ENCODE measurements at places on chromosomes 2 and 18.

DNA sequence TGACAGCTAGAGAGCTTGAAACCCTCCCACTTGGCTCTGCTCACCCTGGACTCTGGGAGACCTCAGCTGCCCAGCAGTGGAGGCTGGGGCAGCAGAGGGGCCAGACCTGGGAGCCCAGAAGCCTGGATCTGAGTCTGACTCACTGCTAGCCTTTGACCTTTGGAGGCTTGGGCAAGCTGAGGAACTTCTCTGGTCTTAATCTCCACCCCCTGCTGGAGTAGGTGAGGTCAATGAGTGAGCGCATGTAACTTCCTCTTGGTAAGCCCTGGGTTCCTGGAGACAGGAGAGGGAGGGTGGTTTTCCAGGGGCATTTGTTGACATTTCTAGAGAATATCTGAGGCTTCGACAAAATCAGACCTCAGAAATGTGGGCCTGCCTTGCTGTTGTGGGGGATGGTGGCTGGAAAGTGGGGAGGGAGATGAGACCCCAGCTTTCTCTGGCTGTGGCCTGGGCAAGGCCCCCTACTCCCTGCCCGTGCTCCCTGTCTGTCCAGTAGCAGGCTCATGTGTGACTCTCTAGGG is 73.0 kb upstream of the YWHAQ start:
- peak; percentile 17 for DNase-seq

DNA sequence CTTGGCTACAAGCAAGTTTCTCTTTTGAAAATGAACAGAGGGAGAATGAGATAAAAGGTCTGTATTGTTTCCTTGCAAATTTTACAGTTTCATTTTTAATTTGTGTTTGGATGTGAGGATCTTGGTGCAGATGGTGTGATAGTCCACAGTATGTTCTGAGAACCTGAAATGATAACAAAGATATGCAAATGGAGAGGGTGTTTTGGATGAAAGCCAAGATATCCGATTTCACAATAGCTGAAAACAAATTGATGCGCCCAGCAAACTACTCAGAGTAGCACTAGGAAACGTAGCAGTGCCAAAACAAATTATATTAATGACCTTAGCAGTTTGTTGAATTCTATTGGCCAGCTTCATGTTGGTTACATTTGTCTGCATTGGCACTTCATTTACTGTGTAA is 683.5 kb downstream of the TMEM182 start:
- no peak for DNase-seq

- no peak for DNase-seq
These were observed 14.4 kb upstream of the CCDC102B start for GRCh38 chr18:68783506-68783905.

- DNase-seq: peak; percentile 39
These were observed 70.3 kb downstream of the HAUS1 start for GRCh38 chr18:46174342-46175041.

DNA sequence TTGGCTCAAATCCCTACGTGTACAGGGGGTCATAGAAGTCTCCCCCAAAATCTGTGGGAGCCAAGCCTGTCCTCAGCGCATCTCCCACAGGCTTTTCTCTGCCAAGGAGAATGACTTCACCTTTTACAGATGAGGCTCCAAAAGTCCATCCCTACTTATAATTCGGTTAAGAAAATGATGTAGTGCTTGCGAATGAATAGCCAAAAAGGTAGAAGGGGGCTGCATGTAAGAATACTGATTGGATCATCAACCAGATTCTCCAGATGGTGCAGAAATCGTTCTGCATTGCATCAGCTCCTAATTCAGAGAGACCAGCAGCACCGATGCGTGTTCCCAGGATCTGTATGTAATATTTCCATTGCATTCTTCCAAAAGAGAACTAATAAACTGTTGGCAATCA is 91.9 kb downstream of the EPHA4 start:
- DNase-seq: no peak

DNA sequence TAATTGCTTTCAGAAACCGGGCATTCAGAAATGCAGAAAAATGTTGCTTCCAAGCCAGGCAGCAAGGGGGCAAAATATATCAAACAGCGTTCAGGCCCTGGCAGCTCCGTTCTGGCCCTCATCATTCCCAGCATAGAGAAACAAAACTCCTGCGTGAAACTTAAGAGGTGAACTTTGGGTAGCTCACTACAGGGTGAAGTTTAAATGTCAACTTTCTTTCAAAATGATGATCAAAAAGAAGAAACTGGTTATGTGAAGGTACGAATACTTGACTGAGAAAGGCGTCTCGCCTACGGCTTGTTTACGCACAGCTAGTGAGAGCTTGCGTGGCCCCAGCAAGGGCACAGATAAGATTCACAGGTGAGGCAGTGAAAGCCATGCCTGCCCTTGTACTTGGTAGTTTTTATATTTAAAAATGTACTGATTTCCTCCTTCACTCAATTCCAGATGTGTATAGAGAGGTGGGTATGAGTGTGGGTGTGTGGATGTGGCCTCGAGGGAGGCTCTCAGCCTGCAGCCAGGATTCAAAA is 127.5 kb downstream of the NFATC1 start:
- DNase-seq: no peak

GRCh38 chr2:127080226-127080937 is 26.6 kb downstream of the BIN1 start:
- peak; percentile 67 for DNase-seq
